ENCODE measurements at places on chromosomes 12 and 14. TPM values are rescaled to one million over a fixed set of nuclear protein-coding genes. Genes with fewer than 3 reads are reported as not detected.
A peak's percentile ranks its signal among the peaks of the same experiment; 100 is the strongest.

DNA sequence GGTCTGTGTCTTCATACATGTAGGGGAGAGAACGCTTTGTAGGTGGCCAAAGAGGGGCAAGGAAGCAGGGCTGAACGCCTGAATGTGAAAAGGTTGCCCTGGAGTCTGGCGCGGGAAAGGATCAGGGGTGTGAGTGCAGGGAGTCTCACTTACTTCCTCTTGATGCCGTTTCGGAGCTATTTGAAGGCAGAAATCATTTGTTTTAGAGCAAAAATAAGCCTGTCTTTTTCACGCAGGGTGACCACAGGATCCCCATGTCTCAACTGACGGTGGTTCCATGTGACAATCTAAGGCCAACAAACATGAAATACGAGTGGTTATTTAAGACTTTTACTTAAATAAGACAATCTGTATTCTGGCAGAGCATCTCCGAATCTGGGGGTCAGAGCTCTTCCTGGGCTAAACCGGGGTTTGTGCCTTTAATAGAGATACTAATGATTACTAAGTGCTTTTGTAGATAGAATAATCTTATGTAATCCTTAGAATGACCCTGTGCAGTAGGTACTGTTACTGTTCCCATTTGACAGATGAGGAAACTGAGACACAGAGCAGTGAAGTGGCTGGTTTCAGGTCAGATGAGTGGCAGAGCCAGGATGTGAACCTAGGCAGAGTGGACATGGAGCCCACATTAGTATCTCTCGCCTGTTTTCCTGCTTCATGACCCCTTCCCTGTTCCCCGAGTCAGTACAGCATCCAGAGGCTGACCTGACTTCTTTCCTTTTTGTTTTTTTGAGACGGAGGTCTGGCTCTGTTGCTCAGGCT lies 1.9 kb downstream of the BRI3BP start:
- peak; percentile 60 for DNase-seq

DNA sequence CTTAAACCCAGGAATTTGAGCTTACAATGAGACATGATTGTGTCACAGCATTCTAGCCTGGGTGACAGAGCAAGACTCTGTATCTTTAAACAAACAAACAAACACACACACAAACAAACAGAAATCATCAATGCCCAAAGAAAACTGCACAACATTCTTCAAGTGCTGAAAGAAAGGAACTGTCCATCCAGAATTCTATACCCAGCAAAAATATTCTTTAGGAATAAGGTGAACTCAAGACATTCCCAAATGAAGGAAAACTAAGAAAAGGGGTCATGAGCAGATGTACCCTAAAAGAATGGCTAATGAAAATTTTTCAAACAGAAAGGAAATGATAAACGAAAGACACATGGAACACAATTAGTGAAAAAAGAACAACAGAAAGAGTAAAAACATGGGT lies 22.3 kb upstream of the RNF212B start:
- no peak for DNase-seq

DNA sequence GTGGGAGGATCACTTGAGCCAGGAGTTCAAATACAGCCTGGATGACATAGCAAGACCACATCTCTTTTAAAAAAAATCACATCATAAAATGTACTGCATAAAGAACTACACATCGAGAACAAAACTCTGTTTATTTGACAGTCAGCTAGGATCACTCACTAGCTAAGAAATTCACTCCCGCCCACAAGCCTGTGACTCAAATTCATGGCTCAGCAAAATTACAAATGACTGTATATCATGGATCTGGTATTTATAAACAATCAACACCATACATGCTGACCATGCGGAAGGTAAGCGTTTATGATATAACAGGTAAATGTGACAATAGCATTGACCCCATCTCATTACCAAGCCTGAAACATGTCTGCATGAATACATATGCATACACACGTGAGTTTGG lies 206.5 kb downstream of the EFCAB11 start:
- no peak for DNase-seq

DNA sequence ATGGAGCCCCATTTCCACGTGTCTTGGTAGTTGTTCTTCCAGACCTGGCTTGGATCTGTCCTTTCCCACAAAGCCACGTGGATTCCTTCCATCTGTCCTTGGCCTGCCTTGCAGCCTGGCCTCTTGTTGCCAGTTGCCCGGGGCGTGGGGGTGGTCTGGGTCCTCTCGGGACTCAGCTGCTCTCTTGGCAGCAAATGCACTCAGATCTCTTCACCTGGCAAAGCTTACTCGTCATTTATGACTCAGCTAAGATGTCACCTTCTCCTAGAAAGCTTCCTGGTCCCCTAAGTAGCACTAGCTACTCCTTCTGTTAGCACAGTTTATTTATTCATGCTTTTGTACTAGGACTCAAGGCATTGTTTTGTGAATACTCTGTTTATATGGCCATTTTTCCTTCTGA lies 13.6 kb downstream of the PLEKHG3 start:
- no peak for DNase-seq

DNA sequence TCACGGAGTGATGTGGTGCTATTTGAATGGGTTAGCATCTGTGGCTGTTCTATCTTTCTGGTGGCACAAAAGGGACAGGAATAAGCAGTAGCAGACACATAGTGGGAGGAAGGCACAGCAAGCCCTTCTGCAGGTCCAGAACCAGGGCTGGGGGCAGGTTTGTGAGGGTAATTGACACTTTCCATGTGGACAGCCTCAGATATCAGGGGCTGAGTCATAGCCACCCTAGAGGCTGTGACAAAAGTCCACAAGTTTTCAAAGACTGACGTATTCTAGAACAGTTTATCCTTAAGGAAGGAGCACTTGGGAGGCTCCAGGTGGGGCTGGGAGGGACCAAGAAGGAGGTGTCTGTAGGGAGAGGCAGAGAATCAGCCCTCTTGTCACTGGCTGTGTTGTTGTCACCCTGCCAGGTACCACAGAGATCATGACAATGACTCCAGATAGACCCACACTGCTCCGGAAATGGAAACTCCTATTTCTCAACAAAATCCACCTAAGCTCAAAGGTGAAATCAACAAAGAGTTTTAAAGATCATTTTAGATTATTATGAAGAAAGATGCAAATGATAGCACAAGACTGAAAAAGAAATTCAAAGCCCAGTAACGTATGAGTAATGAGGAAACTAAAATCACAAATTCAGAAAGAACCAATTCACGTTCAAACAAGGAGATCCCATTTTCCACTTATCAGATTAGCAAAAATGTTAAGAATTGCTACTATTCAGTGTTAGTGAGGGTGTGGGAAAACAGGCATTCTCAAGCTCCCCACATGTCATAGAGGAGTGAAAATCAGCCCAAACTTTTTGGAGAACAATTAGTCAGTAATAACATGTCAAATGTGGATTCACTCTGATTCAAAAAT lies 48.3 kb downstream of the NFKBIA start:
- DNase-seq = no peak

DNA sequence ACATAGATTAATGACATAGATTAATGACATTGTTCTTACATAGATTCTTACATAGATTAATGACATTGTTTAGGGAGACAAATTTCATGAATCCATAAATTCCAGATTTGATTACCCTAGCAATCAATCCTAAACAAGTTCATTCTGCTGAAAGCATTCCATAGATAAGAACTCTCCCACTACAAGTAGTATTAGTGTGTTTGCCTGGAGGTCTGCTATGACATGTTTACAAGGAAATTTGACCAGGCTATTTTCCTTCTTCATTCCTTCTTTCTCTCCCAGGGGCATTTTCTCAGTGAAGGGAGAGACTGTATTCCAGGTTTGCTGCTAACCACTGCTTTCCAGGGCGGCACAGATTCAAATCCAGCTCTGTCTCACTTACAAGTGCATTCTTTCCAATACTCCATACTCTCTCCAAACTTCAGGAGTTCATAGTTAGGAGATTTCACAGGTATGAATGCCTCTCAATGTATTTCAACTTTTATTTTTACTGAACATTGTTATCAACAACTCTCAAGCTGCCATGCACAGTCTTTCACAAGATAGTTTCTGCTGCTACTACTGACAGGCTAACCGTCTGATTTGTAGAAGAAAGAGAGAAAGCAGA lies 134.5 kb downstream of the SLC38A1 start:
- no peak for DNase-seq

GRCh38 chr14:99067141-99067920 lies 204.7 kb downstream of the BCL11B start:
- DNase-seq = peak; percentile 37

GRCh38 chr12:51639361-51639760 lies 48.3 kb downstream of the SCN8A start:
- no peak for DNase-seq

GRCh38 chr12:103956509-103957027 lies 9.1 kb upstream of the TDG start:
- no peak for DNase-seq

DNA sequence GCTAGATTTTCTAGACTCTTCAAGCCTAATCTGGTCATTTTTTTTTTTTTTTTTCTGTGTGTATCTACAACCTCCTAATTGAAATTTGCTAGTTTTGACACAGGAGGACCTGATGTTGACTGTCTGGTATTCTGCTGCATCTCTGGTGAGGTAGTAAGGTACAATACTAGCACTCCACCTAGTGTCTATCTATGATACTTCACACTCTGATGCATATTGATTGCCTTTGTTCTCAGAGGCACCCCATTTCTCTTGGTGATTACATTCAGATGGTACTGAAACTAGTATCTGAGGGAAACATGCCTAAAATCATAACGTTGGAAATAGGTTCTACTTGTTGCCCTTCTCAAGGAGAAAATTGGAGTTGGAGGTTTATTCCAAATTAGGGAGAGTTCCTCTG lies 930.5 kb upstream of the NOVA1 start:
- peak; percentile 25 for DNase-seq

- peak; percentile 98 for DNase-seq
Observed at GRCh38 chr12:110688446-110689280, at the start of gene HVCN1. HVCN1 (minus strand) TSS chr12:110689115; CDS start chr12:110683245, 5,870 bp downstream.

GRCh38 chr12:32893458-32893857 lies 3.1 kb downstream of the PKP2 start:
- no peak for DNase-seq

- no peak for DNase-seq
Observed at GRCh38 chr14:63652406-63652805, 10.7 kb upstream of the WDR89 start.

DNA sequence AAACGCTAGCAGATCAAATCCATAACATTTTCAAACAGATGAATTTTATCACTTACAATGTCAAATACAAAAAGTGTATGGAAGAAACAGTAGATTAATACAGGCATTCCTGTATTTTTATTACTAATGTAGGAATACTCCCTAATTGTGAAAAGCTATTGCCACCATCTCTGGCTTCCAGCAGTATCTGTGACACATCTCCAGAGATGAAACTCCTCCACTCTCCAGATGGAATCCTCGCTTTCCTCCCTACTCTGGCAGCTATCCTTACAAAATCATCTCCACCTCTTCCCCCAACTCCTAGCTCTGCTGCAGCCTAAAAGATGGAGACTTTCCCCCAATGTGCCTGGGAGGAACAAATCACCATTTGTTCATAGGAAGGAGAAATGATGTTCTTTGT lies 211.4 kb downstream of the SSPN start:
- DNase-seq = no peak

- peak; percentile 99 for DNase-seq
Observed at GRCh38 chr12:4320853-4321701, at the start of gene TIGAR. TIGAR (plus strand) TSS chr12:4321213; CDS start chr12:4321272, 59 bp downstream.

The CLEC4D gene
- total RNA-seq = 0.07 TPM

The TGM1 gene
- total RNA-seq = 0.21 TPM

The NAV3 gene
- 0.14 TPM for total RNA-seq

The UNC79 gene
- total RNA-seq = 2.0 TPM

The RASAL1 gene
- 4.5 TPM for total RNA-seq

The TPH2 gene
- 0.11 TPM for total RNA-seq

Measured in H7 (cell line).